Sigmoid colon (tissue), 7 donors: ENCODE measurements at places on chromosomes 7 and 10. TPM values are rescaled to one million over a fixed set of nuclear protein-coding genes. Genes with fewer than 3 reads are reported as not detected.

The PON1 gene
- total RNA-seq = not detected

The ADAMTS14 gene
- total RNA-seq = 1.1 TPM

The ARPC1A gene
- 94.6 TPM for total RNA-seq

The AKAP9 gene
- total RNA-seq = 59.9 TPM

The ATP5F1C gene
- 360 TPM for total RNA-seq

The SLC26A5 gene
- total RNA-seq = 0.54 TPM

The CNNM1 gene
- total RNA-seq = 1.1 TPM

The GIMAP4 gene
- total RNA-seq = 18.9 TPM

The TRIL gene
- total RNA-seq = 2.0 TPM

The SMO gene
- 18.6 TPM for total RNA-seq

The MKX gene
- total RNA-seq = 34.9 TPM

The UPK3B gene
- total RNA-seq = 0.27 TPM

The FANK1 gene
- total RNA-seq = 3.5 TPM

The LRRN3 gene
- total RNA-seq = 0.49 TPM

The TMEM213 gene
- not detected for total RNA-seq

The PIK3CG gene
- total RNA-seq = 3.9 TPM

The GJD4 gene
- total RNA-seq = not detected

The SAP25 gene
- 0.71 TPM for total RNA-seq

The CDK14 gene
- total RNA-seq = 18.6 TPM

The LIPF gene
- not detected for total RNA-seq

The CRPPA gene
- total RNA-seq = 3.9 TPM

The WEE2 gene
- total RNA-seq = not detected

The HOXA1 gene
- total RNA-seq = 1.1 TPM

The MUC3A gene
- total RNA-seq = 3.0 TPM

The CLRN3 gene
- total RNA-seq = not detected

The TMEM130 gene
- total RNA-seq = 3.0 TPM

The NPFFR1 gene
- total RNA-seq = under 0.01 TPM
